ENCODE measurements at places on chromosomes 6 and 20.

GRCh38 chr6:128690063-128690462 is 169.7 kb upstream of the PTPRK start:
- DNase-seq = no peak

GRCh38 chr20:50009521-50010454 is 27.0 kb downstream of the SNAI1 start:
- no peak for DNase-seq

DNA sequence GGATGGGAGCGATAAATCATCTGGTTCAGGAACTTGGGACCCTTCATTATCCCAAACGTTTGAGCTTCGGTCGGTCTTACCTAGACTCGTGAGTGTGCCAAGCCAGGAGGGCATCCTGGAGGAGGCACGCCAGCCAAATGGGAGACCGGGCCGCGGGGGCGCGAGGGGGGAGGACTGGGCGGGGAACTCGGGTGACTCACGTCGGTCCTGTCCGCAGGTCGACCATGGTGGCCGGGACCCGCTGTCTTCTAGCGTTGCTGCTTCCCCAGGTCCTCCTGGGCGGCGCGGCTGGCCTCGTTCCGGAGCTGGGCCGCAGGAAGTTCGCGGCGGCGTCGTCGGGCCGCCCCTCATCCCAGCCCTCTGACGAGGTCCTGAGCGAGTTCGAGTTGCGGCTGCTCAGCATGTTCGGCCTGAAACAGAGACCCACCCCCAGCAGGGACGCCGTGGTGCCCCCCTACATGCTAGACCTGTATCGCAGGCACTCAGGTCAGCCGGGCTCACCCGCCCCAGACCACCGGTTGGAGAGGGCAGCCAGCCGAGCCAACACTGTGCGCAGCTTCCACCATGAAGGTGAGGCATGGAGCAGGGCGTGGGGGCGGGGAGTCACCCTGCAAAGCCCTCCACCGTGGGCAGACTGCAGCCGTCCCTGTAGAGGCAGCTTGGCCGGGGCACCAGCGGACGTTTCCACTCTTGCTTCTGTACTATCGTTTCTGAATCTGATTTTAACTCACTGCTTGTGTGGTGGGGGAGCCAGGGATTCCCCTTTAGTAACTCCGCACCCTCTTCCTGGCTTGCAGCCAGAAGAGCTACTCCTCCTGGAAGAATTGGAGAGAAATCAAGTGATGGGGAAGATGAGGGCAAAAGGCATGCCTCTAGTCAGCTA is 2.7 kb downstream of the BMP2 start:
- DNase-seq = no peak

GRCh38 chr20:34001378-34001777 is 7.7 kb downstream of the RALY start:
- DNase-seq = no peak

- no peak for DNase-seq
Observed at GRCh38 chr6:112695001-112695400, 347.9 kb downstream of the RFPL4B start.

- DNase-seq = no peak
Observed at GRCh38 chr6:17986656-17987446, 584 bp downstream of the KIF13A start.

DNA sequence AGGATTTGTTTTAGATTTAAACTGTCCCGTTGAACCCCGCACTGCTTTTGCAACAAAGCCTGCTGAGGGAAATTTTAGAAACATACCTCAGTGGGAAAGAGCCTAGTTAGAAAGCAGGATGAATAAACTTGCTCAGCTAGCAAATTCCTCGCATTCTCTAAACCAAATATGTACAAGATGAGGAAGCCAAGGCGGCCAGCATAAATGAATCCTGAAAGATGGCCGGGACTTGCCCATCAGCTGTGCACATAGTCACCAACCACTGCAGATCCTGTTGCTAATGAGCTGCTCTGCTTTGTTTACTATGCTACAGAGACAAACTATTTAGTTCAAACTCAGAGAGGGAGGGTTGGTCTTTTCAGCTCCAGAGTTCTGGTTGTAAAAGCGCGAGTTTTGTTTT is 49.0 kb downstream of the TMEM170B start:
- no peak for DNase-seq

DNA sequence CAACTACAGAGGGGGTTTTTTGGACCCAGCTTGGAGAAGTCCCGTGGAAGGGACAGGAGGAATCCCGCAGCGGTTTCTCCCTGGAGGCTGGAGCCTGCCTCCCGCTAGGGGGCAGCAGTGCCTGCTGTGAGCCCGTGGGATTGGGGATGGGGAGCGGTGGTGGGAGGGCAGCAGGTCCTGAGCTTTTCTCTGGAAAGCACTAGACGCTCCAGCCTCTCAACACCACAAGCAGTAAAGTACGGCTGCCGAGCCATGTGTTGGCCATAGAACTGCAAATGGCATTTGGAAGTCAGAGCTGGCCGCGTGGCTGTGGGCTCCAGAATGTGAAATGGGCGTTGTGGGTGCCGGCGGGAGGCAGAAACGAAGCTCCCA is 47.8 kb downstream of the GMPR start:
- peak; percentile 3 for DNase-seq

- DNase-seq = no peak
Observed at GRCh38 chr6:166677941-166678340, 50.9 kb upstream of the RPS6KA2 start.

DNA sequence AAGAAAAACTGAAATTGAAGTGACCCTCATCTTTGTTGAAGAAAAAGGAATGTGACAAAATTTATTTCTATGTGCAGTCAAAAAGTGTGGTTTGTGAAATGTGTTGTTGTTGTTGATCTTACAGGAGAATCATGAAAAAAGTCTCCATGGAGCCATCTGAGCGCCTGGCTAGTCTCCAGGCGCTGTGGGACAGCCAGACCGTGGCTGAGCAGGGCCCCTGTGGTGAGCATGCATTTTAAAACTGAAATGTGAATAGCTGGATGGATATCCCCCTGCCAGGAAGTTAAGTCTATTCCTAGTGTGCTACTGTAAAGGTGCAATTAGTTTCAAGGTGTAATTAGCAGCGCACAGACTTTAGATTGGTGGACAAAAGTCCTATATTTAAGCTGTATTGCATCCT is 170.6 kb downstream of the CARMIL1 start:
- DNase-seq = no peak

DNA sequence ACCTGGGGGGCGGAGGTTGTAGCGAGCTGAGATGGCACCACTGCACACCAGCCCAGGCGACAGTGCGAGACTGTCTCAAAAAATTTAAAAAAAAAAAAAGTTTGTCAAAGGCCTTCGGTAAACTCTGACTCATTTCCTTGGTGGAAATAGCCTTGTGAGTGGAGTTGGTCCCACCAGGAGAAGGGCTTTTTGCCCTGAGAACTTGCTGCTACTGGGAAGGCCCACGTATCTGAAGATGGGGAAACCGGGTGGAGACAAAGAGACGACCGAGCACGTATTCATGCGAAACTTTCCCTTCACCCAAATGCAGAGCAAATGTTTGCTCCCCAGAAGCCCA is 51.7 kb downstream of the SLC22A23 start:
- no peak for DNase-seq

- DNase-seq = no peak
Observed at GRCh38 chr20:14688005-14688404, 350.6 kb upstream of the FLRT3 start.

- DNase-seq = no peak
Observed at GRCh38 chr20:20395087-20395486, 27.2 kb downstream of the INSM1 start.

GRCh38 chr20:17795501-17796071 is 95.8 kb downstream of the BANF2 start:
- no peak for DNase-seq

- no peak for DNase-seq
Observed at GRCh38 chr6:82040405-82041221, 206.9 kb downstream of the IBTK start.

DNA sequence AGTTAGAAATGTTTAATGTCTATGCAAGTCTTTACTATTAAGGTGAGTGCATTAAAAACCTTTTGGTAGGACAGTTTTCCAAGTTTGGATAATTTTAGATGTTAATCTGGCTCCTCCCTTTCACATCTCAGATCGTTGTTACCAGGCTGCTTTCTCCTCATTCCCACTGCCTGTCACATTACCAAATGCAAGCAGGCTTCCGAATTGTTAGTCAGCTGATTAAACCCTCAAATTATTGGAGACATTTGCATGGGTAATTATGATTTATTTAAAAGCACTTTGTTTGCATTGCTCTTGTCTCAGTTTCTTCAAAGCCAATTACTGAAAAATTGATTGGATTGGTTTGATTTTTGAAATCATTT is 816.5 kb downstream of the KIF16B start:
- no peak for DNase-seq

GRCh38 chr20:13222319-13222716 is 1.2 kb downstream of the ISM1 start:
- no peak for DNase-seq

- no peak for DNase-seq
Observed at GRCh38 chr6:35707714-35708407, 19.1 kb upstream of the FKBP5 start.

DNA sequence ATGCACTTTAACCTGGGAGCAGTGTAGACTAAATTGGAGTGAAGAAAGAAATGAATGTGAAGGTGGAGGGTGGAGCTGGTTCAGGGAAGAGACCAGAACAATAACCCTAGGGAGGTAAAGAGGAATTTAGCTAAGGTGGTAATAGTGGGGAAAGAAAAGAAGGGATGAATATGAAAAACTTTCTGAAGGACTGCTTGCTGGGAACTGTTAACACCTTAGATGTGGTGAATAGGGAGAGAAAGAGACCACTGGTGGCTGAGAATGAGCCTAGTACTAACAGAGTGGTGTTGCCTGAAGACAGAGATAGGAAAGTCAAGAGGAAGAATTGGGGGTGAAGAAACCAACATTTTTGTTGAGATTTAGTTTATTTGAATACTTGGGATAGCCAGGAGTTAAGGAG is 78.4 kb upstream of the HS3ST5 start:
- no peak for DNase-seq

- DNase-seq = no peak
Observed at GRCh38 chr6:3102875-3103274, 15.6 kb upstream of the BPHL start.

DNA sequence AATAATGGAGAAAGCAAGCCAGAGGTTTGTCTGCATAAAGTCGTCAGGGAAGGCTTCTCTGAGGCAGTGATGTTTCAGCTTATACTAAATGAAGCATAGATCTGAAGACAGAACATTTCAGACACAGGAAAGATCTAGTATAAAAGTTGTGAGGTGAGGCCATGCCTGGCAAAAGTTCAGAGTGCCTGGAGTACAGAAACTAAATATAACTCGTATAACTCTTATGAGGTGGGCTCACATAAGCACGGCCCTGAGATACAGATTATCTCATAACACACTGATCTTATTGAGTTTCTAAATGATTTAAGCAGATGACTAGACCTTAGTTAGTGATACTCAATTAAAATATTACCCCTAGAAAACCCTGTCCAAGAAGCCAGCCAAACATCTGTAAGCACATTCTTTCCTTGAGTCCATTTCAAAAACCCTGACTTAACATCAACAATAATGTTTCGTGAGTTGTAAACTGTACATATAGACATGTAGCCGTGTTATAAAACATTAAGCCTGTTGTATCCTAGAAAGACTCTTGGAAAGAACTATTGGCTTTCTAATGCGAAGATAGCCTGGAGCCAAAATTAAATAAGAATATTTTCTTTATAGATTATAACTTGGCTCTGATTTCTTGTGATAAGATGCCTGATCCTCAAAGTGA is 667.6 kb downstream of the TENT5A start:
- DNase-seq = no peak

DNA sequence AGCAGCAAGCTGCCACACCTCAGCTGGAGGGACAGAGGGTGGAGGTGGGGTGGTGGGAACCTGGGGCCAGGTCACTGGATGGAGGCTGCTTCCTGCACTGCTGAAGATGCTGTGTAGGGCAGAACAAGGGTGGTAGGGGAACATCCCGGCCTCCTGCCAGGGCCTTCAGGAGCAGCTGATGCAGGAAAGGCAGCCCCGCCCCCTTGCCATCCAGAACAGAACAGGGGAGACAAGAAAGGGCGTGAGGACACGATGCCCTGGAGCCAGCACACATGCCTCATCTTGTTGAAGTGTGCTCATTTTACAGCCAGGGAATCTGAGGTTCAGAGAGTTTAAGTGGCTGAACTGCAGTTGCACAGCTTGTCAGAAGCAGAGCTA is 43.1 kb upstream of the PHACTR3 start:
- no peak for DNase-seq

DNA sequence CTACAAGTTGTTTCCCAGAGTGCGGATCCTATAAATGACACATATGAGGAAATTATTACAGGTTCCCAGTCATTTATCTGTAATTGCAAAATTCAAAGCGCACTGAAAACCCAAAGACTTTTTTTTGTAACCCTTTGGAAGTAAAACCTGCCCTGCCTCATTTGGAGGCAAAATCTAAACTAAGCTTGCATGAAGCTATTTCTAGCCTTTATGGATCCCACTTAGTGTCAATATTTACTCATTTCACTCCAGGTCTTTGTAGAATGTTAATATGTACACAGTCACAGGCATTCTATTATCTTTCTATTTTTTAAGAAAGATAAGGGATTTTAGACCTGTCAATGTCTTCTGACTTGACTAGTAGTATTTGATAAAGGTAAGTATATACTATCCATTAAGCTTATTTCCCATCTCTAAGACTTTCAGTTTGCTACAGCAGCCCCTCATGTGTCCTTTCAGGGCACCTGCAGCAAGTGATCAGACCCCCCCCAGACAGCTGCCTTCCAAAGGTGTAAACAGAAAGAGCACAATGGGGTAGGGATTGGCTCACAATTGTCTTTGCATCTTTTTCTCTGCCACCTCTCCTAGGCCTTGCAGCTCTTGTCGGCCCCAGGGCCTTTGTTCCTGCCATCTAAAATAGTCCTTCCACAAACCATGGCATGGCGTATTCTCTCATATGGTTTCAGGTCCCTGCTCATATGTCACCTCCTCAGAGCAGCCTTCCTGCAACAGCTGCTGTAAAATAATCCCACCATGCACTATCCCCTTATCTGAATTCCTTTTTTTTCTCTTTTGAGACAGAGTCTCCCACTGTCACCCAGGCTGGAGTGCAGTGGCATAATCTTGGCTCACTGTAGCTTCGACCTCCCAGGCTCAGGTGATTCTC is 1.3 kb upstream of the REPS1 start:
- no peak for DNase-seq

- DNase-seq = no peak
Observed at GRCh38 chr6:152598421-152598820, 38.7 kb downstream of the SYNE1 start.

DNA sequence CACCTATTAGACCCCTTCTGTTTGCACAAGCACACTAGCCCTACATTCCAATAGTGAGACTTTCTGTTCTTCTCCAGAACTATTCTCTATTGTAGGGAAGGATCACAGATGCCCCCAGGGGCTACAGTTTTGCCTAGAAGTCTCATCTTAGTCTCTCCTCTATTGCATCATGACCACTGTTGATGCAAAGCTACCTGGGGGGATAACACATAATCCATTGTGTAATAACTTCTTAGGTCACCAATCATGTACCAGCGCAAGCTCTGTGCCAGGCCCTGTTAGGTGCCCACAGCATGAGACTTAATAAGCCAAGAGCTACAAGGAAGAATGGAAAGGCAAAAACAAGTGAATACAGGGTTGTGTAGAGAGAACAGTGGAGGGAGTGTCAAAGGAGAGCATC is 98.1 kb upstream of the TNFAIP3 start:
- no peak for DNase-seq

- DNase-seq = no peak
Observed at GRCh38 chr20:51138576-51138975, 115.7 kb upstream of the KCNG1 start.

All from stimulated activated CD4-positive, alpha-beta T cell treated with anti-CD3 and anti-CD28 coated beads, Interleukin-1b, Interleukin-23, amount 100 ng/mL, for 1 hour (primary cell).